ENCODE measurements at places on chromosomes 3 and 15. TPM values are rescaled to one million over a fixed set of nuclear protein-coding genes. Genes with fewer than 3 reads are reported as not detected.

DNA sequence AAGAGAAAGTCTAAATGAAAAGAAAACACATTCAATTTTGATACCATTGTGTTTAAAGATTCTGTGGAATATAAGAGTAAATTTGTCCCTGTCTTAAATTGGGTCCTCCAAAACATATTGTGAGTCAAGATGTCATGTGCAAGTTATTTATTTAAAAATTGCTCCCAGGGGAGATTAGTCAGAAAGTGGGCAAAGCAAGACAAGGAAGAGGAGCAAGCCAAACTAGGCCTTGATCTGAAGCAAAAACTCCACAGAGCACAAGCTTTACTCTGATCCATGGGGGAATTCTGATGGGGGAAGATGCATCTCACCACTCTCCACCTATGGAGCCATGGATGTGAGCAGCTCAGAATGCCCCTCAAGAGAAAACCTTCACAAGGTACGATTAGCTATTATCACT lies 342.8 kb upstream of the IL12A start:
- no peak for DNase-seq

- DNase-seq = no peak
Measured at GRCh38 chr15:66004618-66005262, 135.4 kb downstream of the RAB11A start.

DNA sequence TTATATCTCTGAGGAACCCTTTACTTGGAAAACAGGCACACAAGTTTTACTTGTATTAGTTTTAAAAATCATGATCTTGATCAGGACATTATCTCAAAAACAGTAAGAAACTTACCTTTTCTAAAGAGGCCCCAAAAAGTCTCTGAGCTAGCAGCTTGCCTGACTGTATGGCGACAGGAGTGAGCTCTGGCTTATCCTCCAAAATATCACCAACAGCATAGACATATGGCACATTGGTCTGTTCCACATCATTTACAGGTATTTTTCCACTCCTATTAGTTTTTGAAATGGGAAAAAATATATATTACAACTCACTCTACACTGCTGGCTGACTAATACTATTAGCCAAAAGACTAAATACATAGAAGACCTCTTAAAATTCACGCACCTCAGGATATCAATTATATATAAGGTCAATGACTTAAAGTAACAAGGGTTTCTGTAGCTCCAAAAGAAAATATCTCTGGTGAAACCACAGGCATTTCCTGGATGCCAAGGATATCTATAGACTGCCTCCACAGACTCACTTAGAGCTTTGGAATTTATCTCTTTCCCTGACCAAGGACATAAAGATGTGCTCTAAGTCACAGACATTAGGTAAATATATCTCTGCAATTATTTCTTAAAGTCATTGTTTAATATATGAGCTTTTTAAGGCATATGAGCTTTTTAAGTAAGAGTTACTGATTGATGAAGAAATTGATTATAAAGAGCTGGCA lies 33.1 kb downstream of the TXNRD3 start:
- DNase-seq = no peak

- DNase-seq = no peak
Measured at GRCh38 chr3:5282703-5283102, 95.2 kb downstream of the EDEM1 start.

DNA sequence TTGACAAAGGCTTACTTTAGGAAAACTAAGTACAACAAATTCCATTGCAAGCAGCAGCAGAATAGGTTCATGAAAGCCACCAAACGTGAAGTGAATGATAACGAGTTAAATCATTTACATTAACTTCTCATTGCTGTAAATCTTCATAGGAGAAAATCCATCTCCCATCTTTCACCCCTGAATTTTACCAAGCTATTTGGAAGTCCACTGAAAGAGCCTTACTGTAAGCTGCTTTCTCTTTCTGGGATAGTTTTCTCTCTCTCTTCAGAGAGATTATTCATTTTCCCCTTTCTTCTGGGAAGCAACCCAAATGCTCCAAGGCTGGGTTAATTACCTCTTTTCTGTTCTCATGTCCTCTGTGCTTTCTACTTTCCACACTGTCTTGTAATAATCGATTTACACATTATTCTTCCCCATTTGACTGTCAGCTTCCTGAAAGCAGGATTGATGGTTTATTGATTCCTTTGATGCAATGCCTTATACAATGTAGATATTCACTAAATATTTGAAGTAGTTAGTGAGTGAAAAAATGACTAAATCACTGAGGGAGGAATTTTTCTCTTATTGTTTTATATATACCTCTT lies 914.3 kb upstream of the ARPP21 start:
- no peak for DNase-seq

GRCh38 chr15:67059127-67059553 lies 6.3 kb upstream of the SMAD3 start:
- no peak for DNase-seq

DNA sequence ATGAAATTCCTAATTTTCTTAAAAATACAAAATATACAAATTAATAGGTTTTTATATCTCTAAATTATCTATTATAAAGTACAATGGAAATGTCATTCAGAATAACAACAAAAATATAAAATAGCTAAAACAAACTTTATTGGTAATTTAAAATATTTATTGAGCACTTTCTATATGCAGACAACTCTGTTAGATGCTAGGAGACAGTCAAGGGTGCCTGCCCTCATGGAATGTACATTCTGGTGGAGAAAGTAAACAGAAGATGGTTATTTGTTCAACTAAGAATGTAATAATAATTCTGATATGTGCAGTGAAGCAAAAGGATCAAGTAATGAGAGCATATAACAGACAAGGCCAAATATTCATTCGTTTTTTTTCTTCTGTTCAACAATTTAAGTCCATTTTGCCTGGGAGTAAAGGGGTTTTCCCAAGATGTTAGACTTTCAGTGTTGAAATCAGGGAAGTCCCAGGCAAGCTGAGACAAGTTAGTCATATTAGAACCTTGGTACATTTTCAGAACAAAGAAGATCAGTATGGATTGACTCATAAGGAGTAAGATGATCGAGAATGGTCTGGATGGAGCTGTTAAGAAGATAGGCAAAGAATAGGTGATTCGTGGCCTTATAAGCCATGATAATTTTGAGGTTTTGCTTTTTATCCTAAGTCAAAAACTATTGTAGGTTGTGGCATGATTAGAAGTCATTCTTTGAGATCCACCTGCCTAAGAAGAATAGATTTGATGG lies 150.2 kb upstream of the MLF1 start:
- no peak for DNase-seq

- no peak for DNase-seq
Measured at GRCh38 chr3:60228823-60229222, 1022.4 kb downstream of the FHIT start.

DNA sequence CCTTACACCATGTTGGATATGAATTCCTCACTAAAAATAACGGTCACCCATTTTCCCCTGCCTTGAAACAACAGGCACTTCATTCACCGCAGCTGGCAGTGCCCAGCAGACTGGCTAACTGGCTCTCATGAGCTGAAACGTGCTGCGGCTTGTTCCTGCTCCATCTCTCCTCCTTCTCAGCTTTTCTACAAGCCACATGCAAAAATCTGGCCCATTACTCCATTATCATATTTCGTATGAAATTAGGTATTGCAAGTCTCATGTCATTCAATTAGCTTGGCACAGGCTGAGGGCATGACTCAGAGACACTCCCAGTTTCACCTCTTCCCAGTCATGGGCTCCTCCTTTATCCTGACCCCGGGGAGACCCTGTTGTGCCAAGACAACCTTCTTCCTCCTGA lies 60.0 kb downstream of the MAGEF1 start:
- DNase-seq = no peak

GRCh38 chr3:163773136-163773535 lies 1305.2 kb downstream of the SI start:
- no peak for DNase-seq

DNA sequence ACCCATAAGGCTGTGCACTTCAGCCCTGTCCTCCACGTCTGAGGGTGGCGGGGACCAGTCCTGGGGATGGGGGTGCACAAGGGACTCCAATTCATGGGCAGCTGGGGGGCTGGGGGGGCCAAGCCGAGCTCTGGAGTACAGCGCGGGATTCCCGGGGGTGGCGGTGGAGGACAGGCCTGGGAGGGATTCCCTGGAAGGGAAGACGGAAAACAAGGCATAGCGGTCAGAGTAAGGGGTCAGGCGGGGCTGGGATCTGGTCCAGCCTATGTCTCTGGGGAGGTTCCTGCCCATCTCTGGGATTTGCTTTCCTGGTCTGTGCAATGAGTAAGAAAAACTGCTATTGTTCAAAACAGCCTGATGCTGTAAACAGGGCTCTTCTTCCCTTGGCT lies 8.1 kb upstream of the IGDCC3 start:
- DNase-seq = peak; percentile 67

DNA sequence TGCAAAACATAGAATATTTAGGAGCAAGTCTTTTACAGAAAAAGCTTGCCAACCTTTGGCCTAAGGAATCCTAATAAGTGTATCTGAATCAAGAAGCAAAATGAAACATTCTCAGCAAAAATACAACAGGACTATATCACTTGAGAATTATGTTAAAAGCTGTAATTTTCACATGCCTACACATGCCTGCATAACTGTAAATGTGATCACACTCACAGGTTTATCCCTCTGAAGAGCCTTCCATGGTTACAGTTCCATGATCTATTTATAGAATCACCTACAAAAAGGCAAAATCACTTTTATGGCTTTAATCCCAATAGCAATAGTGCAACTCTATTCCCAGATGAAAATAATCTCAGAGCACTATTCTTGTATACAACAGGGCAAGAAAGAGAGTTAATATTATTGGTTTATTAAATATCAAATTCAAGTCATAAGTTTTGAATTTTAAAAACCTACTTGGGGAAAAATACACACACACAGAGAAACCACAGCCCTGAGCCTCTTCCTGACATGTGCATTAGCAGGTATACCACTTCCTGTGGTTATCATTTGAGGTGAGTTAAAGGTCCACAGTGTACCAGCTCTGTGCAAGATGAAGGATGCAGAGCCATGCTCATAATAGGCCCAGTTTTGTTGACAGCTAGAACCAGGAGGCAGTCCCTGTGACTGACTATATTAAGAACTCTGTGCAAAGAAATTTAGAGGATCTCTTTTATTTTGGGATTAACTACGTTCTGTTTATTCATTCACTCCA lies 252.5 kb upstream of the TGFBR2 start:
- DNase-seq = no peak

- no peak for DNase-seq
Measured at GRCh38 chr3:148958696-148959095, 32.6 kb upstream of the GYG1 start.

DNA sequence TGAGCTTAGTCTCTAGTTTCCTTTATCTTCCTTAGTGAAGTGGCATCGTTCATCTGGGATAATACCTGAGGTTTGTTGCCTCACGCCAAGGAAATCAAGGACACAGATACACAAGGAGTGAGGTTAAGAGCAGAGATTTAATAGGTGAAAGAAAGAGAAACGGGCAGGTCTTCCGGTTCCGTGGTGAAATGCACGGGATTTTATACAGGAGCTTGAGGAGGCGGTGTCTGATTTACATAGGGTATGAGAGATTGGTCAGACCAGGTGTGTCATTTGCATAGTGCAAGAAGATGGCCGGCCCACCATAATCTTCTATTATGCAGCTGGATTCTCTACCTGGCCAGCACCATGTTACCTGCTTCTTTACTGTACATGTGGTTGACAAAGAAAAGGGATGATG lies 17.2 kb downstream of the ARRDC4 start:
- DNase-seq = no peak

AP3B2 gene
- total RNA-seq = 2.2 TPM

FHIT gene
- total RNA-seq = 8.8 TPM

CPNE9 gene
- not detected for total RNA-seq

PYGO1 gene
- total RNA-seq = 7.1 TPM

CHRNA3 gene
- total RNA-seq = not detected

HIGD2B gene
- not detected for total RNA-seq

CALML4 gene
- 7.4 TPM for total RNA-seq

CFAP161 gene
- 3.3 TPM for total RNA-seq

FBXW12 gene
- total RNA-seq = 0.55 TPM

ZBBX gene
- 2.3 TPM for total RNA-seq

All from uterus (tissue), 4 donors.